Occipital lobe (tissue), 3 donors: ENCODE measurements at places on chromosomes 13 and 19. TPM values are rescaled to one million over a fixed set of nuclear protein-coding genes. Genes with fewer than 3 reads are reported as not detected.

DNA sequence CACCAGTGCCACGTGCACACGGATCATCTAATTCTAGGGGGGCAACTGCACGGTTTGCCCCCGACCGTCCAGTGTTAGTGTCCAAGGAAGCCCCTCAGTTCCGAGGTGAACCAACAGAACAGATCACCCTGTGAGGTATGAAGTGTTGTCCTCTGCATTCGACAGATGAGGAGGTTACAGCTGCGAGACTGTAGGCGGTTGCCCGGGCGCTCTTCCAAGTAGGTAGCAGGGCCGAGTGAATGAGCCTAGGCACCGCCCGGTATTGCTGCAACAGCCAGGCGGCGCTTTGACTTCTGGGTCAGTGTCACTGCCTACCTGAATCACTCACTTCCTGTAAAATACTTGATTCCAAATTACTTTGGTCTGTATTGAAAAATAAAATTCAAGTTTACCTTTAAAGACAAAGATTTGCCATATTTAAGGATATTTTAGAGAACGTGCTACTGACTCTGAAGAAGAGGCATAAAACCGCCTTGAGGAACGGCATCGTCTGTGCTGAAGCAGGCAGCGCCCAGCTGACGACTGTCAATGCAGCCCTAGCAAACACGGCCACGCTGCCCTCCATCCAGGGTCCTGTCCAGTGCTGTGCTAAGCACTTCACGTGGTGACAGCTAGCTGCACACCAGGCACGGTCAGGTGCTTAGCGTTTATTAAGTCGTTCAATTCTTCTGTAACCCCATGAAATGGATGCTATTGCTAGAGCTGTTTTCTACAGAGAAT lies 19.3 kb upstream of the RASA3 start:
- no peak for DNase-seq

DNA sequence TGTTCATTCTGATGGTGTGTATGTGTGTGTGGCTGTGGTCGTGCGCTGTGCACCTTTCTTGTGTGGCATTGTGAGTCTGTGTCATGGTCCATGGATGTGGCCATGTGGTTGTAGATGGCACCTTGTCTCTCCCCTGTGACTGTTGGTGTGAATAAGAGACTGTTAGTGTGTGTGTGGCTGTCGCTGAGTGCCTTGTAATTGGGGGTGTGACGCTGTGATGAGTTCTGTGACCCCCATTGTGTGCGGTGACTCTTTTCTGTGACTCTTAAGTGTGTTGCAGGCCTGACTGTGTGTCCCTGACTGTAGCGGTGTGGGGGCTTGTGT lies 804 bp downstream of the PLPPR2 start:
- DNase-seq: no peak

- no peak for DNase-seq
Observed at GRCh38 chr19:401866-402511, 7.0 kb downstream of the C2CD4C start.

DNA sequence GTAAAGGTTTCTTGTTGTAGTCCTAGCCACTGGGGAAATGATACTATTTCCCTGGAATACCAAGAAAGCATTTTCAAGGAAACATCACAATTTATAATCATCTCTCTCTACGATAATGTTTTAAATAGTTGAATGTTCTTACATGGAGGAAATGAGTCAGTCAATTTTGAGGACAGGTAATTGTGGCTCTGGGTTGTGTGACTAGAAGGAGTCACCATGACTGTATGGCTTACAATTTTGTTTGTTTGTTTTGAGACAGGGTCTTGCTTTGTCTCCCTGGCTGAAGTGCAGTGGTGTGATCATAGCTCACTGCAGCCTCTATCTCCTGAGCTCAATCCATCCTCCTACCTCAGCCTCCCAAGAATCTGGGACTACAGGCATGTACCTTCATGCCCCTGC lies 47.4 kb downstream of the COG3 start:
- no peak for DNase-seq

DNA sequence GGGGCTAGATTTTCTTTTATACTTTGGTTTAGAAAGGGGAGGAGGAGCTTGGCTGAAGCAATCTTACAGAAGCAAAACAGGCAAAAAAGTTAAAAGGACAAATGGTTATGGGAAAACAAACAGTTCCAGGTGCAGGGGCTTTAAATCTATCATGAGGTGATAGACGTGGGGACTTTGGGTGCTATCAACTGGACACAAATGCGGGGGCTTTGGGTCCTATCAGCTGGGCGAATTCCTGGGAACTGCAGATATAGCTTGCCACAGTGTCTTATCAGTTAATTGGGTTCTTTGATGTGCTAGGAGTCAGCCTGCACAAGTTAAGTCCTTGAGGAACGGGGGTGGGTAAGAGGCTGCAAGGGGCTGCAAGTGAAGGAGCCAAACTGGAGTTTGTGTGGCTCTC lies 260.6 kb downstream of the TUBA3C start:
- no peak for DNase-seq

- DNase-seq: no peak
Observed at GRCh38 chr13:106529415-106530170, 5.9 kb downstream of the EFNB2 start.

DNA sequence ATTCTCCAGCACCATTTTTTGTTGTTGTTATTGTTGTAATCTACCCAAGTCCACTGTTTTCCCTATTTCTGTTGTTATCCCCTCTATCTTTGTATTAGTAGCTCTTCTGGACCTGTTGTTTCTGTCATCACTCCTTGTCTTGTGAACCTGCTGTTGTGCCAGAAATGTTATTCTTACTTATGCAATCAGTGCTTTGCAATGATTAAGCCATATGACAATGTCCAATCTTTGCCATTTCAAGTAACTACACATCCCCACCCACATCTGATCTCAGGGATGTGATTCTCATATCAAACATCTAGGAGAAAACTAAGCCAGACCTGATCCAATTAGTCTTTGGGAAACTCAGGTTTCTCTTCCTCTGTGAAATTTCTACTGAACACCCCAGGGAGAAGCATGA lies 472.6 kb upstream of the KLHL1 start:
- no peak for DNase-seq

The RAB3D gene
- total RNA-seq: 24.0 TPM

GRCh38 chr19:54871696-54872095 lies 2.3 kb upstream of the FCAR start:
- no peak for DNase-seq

GRCh38 chr13:43297967-43298678 lies 274.7 kb downstream of the DNAJC15 start:
- DNase-seq: no peak

The NXNL1 gene
- not detected for total RNA-seq

DNA sequence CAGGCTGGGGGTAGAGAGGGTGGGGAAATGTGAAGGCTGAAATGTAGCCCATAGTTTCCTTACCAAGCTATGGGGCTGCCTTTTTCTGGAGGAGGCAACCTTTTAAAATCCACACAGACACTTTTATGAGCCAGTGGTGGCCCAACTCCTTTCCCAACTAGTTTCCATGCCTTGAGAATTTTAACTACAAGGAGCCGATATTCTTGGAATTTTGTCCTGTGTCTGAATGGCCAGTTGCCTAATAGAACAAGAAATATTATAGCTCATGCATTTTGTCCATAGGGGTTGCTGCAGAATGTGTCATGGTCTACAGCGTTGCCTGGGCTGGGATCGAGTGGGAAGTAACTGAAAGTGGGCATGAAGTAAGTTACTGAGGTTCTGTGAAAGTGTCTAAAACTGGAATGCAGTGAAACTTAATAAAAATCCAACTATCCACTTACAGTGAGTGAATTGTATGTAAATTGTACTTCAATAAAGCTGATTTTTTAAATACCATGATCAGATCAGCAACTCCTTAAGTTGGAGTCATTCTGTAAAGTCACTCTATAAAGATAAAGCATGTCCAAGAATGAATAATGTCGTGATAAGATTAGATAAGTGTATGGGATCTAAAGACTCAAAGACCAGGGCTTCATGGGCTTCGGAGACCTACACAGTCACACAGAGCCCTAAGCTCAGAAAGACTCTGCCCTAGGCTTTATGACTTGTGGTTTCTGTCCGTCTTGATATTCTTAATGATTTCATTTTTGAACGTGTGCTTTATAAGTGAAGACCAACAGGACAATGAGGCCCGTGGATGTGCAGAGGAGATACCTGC lies 122.6 kb upstream of the FNDC3A start:
- no peak for DNase-seq

DNA sequence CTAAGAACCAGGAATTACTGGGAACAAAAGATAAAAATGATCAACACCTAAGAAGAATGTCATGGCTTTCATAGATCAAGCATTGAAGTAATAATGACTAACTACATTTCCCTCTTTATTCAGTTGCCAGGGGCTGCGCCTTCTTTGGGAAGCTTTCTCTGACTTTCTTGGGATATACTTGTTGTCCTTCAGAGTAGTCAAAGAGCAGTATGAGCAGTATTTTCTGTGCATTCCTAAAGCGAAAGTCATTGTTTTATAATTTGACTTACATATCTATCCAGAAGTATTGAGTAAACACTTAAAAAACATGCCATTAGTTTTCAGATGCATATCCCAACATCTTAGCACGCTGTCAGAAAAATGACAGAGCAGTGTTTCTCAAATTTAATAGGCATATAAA lies 2412.4 kb downstream of the PCDH9 start:
- no peak for DNase-seq

The LHFPL6 gene
- 22.5 TPM for total RNA-seq

The RPL36 gene
- total RNA-seq: 299 TPM

DNA sequence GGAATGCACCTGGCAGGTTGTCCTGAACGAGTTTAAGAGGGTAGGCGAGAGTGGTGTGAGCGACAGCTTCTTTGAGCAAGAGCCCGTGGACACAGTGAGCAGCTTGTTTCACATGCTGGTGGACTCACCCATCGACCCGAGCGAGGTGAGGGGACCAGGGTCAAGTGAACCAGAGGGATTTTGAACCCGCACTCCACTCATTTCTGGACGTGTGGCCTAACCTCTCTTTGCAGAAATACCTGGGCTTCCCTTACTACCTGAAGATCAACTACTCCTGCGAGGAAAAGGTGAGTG lies 1.7 kb downstream of the CATSPERG start:
- DNase-seq: no peak

DNA sequence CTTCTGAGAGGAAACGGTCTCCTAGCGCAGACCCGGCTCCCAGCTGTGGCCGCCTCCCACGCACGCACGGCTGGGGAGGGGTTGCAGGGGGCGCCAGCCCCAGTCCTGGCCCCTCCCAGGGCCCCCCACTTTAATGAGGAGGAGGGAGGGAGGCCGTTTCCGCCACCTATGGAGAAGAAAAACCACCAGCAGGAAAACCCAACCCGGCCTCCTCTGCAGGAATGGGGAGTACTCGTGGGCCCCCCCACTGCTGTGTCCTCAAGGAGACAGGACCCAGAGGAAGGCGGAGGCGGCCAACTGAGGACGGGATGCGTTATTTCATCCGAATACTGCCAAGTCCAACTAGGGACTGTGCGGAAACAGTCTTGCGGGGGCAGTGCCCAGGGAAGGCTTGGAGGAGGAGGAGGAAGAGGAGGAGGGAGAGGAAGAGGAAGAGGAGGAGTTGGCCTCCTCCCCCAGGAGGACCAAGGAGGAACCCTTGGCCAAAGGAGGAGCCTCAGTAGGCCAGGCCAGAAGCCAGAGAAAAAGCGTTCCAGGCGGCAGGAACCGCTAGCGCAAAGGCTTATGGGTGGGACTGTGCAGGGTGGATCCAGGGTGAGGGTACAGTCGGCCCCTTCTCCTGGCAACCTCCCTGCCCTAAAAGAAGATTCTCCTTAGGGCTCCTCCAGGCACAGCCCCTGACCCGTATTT lies 3.9 kb upstream of the SSBP4 start:
- peak; percentile 71 for DNase-seq

The SLC27A1 gene
- 14.2 TPM for total RNA-seq

- no peak for DNase-seq
Observed at GRCh38 chr13:91572944-91573598, 174.7 kb downstream of the GPC5 start.

DNA sequence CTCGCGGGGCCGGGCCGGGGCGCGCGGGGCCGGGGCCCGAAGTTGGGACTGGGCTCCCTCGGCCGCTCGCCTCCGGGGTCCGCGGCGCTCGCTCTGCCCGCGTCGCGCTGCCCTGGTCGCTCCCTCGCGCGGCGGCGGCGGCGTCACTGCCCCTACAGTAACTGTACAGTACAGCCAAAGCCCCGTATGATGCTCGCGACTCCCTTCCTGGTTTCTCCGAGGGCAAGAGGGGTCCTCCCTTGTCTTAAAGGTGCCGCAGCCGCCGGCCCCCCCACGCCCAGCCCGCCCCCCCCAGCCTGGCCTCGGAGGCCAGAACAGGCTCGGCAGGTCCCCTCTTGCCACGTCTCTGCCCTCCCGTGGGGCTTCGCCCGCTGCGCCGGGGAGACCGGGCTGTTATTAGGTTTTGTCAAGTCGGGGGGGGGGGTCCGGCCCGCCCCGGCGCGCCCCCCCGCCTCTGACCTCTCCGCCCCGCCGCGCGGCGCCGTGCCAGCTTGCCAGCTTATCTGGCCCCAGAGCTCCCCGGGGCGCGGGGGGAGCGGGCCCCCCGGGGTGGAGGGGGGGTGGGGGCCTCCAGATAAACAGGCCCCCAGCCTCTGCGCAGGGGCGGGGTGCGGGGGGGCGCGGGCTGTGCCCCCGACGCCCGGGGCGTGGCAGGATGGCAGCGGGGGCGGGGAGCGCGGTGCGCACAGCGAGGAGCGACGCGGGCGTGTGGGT lies at the start of gene ZBTB7A:
ZBTB7A (minus strand) TSS at position 218 of the 714 bp plus-strand sequence. CDS start 11,667 bp downstream, outside the sequence.
- DNase-seq: peak; percentile 69

The ZNF610 gene
- total RNA-seq: 17.8 TPM

The DLEU7 gene
- 24.0 TPM for total RNA-seq

- DNase-seq: no peak
Observed at GRCh38 chr19:13861392-13861713, 15.6 kb upstream of the NANOS3 start.

DNA sequence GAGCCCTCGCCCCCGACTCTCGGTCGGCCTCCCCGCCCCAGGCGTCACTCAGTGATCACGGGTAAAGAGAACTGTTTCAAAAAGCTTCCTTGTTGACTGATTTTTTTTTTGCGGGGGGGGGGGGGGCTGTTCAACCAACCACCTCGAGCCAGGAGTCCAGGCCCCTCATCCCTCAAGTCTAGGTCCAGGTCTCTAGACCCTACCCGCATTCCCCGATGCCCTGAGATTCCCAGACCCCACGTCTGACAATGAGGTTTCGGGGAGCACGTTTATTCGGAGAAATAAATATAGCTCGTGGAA lies 4.3 kb downstream of the HRC start:
- DNase-seq: no peak

The ADGRE2 gene
- 0.16 TPM for total RNA-seq

The ACER1 gene
- total RNA-seq: not detected

- DNase-seq: no peak
Observed at GRCh38 chr13:88948501-88948900, 1277.3 kb downstream of the SLITRK5 start.
